ENCODE measurements at places on chromosomes 12 and 14.

DNA sequence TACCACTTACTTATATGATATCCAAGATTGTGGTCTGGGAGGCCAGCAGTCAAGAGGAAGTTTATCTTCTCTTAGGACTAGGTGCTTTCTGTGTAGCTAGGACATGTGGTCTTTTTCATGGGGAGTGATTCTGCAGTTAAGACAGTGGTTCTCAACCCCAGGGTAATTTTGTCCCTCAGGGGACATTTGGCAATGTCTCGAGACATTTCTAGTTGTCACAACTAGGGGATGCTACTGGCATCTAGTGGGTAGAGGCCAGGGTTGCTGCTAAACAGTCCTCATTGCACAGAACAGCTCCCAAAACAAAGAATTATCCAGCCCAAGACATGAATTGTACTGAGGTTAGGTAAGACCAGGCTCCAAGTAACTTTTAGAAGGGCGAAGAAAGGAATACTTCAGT lies 20.0 kb downstream of the AMDHD1 start:
- no peak for DNase-seq

DNA sequence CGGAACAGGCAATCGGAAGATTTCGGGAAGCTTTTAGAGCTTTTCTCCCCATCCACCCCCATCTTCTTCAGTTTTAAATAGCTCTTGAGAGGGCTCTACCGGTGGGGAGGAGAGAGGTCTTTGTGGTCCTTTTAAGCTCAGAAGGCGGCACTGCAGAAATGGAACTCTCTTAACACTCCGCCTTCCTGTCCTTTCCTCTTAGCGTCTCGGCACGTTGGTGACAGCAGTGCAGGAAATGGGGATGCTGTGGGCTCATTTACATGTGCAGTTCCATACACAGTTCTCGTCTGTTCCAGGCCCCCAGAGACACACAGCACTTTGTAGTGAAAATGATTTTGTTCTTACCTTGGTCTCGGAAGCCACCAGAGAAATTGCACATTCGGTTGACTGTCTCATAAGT lies 50.4 kb upstream of the RIN3 start:
- DNase-seq, result no peak

- DNase-seq, result no peak
Observed at GRCh38 chr12:48771588-48772112, 17.2 kb downstream of the ADCY6 start.

GRCh38 chr12:79016181-79016580 lies 151.6 kb downstream of the SYT1 start:
- DNase-seq, result no peak

DNA sequence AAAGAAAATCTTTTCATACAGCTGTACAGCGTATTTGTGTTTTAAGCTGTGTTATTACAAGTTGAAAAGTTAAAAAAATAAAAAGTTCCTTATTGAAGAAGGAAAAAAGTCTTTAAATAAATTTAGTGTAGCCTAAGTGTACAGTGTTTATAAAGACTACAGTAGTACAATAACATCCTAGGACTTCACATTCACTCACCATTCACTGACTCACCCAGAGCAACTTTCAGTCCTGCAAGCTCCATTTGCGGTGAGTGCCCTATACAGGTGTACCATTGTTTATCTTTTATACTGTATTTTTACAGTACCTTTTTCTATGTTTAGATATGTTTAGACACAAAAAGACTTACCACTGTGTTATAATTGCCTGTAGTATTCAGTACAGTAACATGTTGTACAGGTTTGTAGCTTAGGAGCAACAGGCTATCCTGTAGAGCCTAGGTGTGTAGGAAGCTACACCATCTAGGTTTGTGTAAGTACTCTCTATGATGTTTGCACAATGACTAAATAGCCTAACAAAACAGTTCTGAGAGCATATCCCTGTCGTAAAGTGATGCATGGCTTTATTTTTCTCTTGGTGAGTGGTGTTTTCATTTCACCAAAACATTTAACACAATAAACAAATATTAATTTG lies 275.2 kb downstream of the DACT1 start:
- no peak for DNase-seq

DNA sequence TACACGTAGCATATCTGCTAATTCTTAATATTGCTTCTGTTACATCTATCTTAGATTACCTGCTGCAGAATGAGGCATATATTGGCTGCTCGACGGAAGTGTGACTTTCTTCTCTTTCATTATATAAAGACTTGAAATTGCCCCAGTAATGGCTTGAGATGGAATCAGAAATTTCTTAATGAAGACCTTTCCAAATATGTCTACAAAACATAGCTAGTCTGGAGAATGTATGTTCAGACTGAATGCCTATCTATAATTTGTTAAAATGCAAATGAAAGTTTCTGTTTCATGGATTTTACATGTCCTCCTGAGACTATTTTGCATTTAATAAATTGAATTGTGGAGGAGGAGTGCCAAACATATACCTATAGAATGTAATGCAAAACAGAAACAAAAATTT lies at the start of gene TAS2R10:
Gene TAS2R10 (minus strand): TSS at position 101 of the 400 bp plus-strand sequence. CDS start 89 bp downstream, at position 12.
- no peak for DNase-seq

DNA sequence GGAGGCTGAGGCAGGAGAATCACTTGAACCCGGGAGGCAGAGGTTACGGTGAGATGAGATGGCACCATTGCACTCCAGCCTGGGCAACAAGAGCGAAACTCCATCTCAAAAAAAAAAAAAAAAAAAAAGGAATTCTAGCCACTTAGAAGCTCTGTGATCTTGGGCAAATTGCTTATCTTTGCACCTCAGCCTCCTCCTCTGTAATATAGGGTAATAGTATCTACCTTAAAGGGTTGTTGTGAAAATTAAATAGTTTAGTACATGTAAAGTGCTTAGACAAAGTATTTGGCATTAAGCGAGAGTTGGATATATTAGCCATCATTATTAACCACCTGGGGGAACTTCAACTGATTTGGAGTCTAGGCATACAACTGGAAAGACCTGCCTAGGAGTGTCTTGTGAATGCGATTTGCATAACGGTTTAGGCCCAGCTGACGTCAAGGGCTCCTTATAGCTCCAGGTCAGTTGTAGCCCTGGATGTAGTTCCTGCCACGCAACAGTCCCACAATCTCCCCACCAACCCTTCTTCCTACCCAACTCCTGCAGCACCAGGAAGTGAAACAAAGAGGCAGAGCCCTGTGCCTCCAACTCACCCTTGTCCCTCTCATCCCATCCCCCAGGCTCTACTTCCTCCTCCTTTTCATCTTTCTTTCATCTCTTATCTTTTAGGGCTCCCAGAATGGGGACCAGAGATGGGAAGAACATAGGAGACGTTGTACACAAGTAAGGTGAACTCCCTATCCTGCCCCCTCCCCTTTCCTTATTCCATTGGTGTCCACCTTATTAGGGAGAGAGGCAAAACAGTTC lies 2.1 kb upstream of the IL23A start:
- peak; percentile 37 for DNase-seq

DNA sequence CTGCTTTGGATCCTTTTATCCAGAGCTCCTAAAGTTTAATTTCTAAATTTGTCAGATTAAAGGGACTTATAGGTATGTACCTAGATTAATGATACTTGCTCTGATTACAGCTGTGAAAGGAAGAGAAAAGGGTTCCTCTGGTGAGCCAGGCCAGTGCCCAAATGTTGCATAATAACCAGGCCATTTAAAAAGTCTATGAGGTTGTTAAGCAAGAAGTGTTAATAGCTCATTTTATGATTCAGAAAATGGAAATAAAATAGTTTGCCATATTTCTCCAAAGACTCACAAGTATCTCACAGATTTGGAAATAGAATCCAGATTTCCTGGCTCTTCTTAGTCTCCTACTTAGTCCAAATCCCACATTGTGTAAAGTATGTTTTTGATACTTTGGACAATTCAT lies 67.6 kb downstream of the SLC38A6 start:
- DNase-seq, result no peak

DNA sequence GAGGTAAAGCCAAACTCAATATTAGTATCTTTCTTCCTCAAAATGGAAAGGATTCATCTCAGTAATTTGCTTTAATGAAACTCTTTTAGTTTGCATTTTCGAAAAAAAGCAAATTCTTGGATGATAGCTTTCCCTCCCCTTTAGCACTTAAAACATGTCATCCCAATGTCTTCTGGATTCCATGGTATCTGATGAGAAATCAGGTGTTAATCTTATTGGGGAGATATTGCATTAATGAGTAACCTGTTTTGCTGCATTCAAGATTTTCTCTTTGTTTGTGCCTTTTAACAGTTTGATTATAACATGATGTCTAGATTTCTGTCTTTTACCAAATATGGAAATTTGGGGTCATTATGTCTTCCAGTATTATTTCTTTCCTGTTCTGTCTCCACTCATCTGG lies 405.1 kb upstream of the FOXG1 start:
- DNase-seq, result no peak

GRCh38 chr12:124543052-124543589 lies 24.3 kb downstream of the NCOR2 start:
- no peak for DNase-seq

DNA sequence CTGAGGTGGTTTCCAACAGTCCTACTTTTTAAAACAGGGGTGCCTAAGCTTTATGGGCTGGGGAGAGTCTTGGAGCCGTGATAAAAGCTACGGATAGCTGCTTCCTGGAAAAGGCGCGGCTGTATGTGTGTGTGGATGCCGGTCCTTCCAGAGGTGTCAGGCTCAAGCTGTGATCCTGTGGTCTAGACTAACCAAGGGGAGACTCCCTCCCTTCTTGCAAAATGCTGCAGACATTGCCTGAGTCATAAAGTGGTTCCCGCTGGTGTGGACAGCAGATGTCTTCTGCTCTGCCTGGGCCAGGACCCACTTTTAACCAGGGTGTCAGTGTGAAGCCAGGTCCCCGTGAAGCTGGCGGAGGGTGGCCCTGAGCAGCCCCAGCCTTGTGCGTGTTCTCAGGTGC lies 37.8 kb downstream of the CCDC92 start:
- DNase-seq, result no peak

GRCh38 chr14:91942128-91942527 lies 5.4 kb downstream of the FBLN5 start:
- no peak for DNase-seq

DNA sequence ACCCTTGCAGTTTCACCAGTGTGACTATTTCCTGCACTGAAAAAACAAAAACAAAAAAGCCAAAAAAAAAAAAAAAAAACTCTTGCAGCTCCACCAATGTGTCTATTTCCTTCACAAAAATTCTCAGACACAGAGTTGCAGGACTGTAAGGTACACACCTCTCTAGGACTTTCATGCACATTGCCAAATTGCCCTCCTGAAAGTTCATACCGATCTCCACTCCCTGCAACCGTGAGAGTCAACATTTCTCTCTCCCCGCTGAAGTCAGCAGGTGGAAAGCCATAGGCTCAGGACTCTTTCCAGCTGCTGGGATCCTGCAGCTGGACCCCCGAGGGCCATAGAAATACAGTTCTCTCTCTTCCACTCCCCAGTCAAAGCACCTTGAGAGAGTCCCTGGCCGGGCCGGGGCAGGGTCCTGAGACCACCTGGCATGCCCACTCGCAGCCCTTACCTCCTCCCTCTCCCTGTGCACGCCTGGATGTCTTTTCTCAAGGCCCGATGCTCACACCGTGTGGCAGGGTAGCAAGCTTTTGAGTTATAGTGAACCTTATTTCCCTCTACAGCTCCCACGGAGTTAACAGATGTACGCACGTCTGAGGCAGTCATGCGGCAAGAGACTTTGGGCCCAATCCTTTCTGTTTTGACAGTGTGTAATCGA lies 23.6 kb downstream of the MMAB start:
- no peak for DNase-seq

DNA sequence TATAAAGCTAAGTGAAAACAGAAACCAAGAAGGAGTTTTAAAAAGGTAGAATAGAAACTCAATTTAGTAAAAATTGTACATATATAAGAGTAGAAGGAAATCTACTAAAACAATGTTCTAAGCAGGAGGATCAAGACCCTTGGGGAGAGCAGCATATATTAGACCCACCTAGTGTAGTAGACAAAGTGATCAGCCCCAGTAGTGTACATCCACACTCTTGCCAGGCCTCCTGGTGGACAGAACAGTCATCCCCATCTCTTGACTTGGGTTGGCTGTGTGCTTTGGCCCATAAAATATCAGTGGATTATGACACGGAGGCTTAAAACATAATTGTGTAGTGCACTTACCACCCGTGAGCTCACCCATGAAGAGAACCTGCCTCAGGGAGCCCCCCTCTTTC lies 10.9 kb upstream of the OTUB2 start:
- no peak for DNase-seq

DNA sequence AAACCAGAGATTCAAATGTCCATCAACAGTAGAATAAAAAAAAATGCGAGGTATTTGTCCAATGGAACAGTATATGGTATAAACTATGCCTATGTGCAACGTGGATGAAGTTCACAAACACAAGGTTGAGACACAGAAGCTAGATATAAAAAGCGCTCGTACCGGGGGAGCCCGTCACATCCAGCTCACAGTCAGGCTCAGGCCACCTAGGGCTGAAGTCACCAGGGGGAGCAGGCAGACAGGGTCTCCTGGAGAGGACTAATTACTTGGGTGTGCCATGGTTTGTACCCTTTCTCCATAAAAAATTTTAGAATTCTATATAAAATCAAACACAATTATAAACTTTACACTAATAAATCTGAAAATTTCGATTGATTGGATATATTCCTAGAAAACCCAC lies 13.6 kb downstream of the AHNAK2 start:
- DNase-seq, result no peak

- no peak for DNase-seq
Observed at GRCh38 chr12:25585662-25586061, 32.6 kb upstream of the LMNTD1 start.

DNA sequence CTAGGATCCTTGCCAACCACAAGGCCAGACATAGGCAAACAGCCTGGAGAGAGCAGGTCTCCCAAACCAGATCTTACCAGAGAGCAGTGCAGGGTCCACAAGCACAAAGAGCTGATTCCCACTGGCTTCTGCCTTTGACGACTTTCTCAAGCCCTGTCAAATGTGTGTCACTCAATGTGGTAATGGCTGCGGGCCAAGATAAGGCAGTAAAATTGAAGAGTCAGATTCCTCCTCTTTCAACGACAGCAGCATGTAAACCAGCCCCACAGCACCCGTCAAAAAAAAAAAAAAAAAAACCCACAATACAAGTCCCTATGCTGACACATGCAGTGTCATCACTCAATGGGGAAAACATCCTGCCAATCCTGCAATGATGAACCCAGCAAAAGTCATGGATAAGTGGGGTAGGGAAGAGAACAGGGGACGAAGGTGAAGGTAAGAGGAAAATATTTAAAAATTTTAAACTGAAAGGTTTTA lies at the start of gene STON2:
Gene STON2 (minus strand): TSS at position 123 of the 477 bp plus-strand sequence. CDS start 1,942 bp downstream, outside the sequence.
- DNase-seq, result no peak

DNA sequence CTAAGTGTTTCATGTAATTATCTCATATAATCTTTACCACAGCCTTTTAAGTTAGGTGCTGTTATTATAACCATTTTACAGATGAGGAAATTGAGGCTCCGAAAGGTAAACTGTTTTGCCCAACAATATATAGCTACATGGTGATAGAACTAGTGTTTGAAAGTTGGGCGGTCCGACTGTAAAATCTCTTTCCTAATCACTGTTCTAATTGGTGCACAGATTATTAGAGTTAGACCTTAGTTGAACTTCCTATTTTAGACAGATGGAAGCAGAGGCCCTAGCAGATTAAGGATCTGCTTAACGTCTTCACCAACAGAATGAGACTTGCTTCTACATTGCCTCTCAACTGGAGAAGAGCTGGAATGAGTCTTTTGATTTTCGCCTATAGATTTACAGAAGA lies 30.0 kb upstream of the DUSP6 start:
- no peak for DNase-seq
